ENCODE measurements at places on chromosomes 5 and 9. TPM values are rescaled to one million over a fixed set of nuclear protein-coding genes. Genes with fewer than 3 reads are reported as not detected.

DNA sequence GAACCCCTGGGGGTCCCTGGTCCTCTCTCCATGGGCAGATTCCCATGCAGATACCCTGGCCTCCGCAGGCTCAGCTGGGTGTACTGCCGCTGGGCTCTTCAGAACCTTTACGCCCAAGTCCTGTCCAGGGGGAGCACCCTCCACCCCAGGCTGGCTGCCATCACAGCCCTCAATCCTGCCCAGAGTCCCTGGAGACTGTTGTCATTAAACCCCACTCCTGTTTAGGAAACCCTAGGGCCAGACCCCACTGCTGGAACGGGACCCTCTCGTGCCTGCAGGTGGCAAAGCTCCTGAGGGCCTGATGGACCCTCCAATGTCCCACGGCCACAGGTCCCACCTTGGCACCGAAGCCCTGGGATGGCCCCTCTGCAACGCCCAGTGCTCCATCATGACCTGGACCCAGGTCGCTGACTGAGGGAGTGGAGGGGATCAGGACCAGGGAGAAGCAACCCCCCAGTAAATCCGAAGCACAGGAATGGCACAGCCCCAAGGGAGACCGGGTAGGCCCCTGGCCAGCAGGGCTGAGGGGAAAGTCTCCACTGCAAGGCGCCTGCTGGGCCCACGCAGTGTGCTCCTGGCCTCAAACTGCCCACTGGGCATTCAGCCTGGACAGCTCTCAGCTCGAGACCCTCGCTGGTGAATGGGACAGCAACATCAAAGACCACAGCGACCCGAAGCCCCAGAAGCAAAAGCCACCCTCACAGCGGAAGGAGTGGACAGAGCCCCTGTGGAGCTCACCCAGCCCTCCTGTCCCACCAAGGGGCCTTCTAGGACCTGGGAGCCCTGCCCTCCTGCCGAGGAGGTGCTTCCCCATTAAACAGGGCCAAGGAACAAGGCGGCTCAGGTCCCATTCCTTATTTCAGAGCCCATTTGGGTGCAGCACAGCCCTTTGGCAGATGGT is 8.3 kb downstream of the ZDHHC11B start:
- no peak for DNase-seq

GRCh38 chr9:137664676-137665075 is 45.9 kb downstream of the EHMT1 start:
- DNase-seq, result no peak

SMIM15 gene
- total RNA-seq, result 39.6 TPM

DNA sequence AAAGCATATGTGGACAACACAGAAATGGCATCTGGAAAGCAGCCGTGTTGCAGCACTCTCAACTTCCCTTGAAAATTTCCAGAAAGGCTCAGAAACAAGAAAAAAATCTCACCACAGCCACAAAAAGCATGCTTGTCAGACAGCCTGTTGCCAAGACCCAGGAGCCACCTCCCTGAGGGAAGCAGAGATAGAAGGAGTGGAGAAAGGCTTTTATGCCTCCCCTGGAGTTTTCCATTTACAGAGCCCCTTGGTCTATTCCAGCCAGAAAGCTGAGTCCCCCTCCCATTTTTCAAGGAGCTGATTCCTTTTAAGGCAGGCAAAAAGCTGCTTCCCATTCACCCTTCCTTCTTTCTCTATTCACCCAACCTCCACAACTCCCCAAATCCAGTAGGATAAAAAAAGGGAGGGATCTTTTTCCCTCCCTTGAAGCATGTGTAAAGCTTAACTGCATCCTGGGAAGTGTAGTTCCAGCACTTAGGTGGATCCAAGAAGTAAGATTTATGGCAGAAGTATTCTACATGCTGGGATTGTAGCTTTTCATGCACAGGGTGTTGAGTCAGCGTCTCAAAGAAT is 37.1 kb upstream of the PALM2AKAP2 start:
- peak; percentile 63 for DNase-seq

SV2C gene
- total RNA-seq, result not detected

GRCh38 chr9:98599566-98600216 is 109.0 kb downstream of the GABBR2 start:
- DNase-seq, result no peak
